ENCODE measurements at places on chromosomes 1 and 21.

DNA sequence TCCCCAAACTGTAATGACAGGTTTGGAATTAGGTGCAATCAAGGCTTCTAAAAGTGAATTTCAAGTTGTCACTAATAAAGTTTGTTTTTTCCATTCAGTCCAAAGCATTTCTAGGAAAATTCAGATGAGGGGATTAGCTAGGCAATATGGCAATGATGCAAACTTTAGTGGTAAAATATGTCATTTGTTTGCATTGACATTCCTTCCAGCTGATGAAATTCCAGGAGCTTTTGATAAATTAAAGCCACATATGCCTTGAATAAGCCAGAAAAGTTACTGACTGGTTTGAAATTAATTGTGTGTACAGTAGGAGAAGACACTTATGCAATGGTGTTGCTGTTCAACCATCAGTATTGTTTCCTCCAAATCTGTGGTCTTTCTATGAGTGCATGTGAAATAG lies 57.8 kb downstream of the MROH9 start:
- no peak for DNase-seq

- DNase-seq, result no peak
These were observed 73.3 kb upstream of the PAXBP1 start for GRCh38 chr21:32844653-32845436.

DNA sequence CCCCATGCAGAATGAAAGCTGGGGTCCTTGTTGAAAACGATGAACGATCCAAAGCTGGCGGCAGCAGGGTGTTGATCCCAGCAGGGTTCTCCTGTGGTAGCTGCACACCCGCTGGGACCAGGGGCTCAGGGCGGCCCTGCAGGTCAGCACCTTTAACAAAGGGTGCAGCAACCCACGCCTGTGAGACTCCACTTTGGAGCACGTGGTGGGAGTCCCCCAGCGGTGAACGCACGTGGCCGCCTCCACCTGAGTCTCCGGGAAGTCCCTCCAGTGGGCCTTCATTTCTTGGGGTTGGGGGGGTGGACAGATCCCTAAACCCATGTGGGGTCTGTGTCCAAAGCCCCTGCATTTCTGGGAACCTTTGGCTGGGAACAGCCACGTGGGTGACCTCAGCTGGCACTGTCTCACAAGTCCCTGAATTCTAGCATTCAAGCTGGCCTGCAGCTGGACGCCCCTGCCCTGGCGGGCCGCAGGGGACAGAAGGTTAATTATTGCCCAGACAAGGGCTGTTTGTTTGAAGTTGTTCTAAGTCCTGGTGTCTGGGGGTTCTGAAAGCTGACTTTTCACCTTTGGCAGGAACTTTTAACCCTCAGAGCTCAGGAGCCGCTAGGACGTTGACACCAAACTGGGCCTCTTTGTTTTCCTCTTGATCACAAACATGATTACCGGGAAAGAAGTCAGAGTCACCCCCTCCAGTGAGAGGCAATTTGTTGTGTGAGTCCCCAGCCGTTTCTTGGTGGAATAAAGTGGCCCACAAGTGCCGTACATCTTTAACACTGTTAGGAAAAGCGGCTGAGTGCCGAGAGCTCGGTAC lies 64.5 kb downstream of the COL18A1 start:
- DNase-seq, result peak; percentile 95

DNA sequence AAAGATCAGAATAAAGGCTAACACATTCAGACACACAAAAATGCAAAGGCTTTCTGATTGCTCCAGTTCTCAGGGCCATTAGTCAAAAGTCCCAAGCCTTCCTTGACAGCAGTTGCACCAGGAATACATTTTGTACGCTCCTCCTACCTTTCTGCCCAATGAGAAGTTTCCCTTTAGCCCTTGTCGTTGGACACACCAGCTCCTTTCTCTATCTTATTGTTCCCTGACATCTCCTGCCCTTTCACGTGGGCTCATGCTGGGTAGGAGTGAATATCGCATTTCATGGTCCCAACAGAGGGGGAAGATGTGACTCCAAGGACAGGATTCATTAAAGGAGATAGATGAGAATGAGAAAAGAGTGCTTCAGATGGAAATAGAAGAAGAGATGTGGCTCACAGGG lies 33.5 kb upstream of the IFI16 start:
- DNase-seq, result no peak

- DNase-seq, result no peak
These were observed 37.0 kb upstream of the RXRG start for GRCh38 chr1:165481820-165482532.

DNA sequence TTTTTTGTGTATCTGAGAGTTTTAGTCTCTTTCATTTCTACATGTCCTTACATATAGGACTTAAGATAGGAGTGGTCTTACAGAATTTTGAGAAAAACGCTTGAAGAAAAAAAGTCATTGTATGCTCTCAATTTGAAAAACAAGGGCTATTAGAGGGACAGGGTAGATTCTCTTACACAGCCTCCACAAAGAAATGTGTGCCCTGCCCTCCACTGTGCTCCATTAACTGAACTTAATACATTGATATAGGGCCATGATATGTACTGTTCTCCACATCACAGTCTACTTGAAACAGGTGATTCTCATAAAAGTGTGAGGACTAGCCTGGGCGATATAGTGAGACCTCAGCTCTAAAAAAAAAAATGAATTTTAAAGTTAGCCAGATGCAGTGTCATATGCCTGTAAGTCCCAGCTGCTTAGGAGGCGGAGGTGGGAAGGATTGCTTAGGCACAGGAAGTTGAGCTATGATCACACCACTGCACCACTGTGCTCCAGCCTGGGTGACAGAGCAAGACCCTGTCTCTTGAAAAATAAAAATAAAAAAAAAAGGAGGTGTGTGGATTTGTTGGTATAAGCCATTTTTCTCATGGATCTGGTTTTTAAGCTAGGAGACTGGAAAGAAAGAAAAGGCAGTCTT lies 77.0 kb downstream of the HMCN1 start:
- no peak for DNase-seq

GRCh38 chr1:207872621-207873020 lies 38.3 kb downstream of the CD34 start:
- no peak for DNase-seq

DNA sequence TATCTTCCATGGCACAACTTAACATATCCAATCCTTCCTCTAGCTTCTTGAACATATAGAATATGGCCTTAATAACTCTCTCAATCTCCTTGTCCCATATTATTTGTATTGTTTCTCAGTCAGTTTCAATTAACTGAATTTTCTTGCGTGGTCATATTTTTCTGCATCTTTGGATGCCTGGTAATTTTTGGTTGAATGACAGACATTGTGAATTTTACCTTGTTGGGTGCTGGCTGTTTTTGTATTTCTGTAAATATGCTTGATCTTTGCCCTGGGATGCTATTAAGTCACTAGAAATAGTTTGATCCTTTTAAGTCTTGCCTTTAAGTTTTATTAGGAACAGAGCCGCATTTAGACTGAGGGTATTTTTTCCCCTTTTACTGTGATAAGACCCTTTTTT lies 5.9 kb downstream of the SAMD13 start:
- no peak for DNase-seq

DNA sequence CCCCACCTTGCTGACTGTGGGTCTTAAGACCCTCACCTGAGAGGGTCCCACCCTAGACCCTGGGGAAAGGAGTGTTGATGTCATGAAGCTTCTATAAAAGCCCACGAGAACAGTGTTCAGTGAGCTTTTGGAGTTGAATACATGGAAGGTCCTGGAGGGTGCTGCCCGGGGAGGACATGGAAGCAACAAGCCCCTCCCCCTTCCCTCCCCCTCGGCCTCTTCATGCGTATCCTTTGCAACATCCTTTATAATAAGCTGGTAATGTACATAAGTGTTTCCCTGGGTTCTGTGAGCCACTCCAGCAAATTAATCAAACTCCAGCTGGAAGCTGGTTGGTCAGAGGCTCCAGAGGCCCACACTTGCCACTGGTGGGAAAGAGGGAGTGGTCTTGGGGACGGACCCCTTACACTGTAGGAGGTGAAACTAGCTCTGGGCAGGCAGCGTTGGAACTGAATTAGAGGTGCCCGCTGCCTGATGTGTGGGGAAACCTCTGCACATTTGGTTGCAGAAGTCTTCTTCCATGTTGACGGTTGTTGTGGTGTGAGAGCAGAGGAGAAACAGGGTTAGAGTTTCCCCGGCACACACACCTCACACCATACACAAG lies 14.7 kb upstream of the COL6A1 start:
- no peak for DNase-seq

- no peak for DNase-seq
These were observed 16.3 kb downstream of the URB2 start for GRCh38 chr1:229642376-229642775.

GRCh38 chr21:45178971-45179370 lies 104.6 kb downstream of the ADARB1 start:
- no peak for DNase-seq

DNA sequence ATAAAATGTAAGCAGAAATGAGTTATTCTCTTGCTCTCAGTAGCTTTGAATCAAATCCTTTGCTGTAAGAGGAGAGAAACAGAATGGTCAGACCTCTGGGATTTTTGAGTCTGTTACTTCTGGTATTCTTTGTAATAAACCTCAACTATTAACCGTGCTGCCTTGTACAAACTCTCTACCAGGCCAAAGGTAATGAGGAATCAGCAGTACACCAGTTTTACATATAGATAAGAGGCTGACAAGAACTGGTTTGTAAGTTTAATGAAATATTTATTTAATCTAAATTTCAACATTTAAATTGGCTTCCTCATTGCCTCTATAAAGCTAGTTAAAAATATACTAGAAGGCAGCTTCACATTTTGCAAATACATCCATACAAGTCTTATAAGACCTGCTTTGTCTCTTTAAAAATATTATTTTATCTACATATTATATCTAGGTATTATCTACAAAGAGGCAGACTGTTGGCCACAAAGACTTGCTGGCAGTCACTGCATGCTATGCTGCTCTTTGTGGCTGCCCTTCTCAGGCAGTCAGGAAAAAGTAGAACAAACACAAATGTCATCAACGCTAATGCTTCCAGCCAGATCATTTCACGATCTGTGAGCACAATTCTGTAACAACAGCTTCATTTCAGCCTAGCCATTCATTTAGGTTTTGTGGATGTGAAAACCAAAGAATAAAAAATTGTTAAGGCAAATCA lies 173.0 kb downstream of the GABPA start:
- peak; percentile 85 for DNase-seq

DNA sequence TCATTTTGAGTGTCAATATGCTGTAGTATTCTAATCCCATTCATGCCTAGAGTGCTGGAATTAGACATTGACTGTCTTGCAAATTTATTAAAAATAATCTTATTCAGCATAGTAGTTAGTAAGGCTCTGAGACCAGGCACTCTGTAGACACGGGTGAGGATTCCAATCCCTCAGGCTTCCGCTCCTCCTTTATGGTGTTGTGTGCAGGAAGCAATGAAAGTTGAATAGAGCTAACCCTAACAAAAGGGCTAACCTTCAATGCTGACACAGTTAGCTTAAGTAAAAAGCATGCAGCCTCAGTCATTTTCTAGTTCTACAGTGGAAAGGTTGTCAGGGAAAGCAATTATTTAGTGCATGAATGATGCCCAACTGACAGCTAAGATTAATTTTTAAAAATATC lies 199.6 kb upstream of the SGIP1 start:
- DNase-seq, result no peak

GRCh38 chr1:223747838-223748335 lies 35.5 kb downstream of the CAPN2 start:
- no peak for DNase-seq

DNA sequence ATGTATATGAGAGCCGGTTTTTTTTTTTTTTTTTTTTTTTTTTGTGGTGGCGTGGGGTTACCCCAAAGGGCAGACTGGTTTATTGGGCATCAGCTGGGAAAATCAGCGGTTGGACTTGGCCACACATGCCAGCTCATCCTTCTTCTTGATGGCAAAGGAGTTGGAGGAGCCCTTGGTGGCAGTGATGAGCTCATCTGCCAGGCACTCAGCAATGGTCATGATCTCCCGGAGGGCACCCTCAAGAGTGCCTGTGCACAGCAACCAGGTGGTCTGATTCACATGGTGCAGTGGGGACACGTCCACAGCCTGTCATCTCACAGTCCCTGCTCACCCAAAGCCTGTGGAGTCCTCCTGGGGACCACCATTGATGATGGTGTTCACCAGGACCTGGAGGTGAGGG lies 62.0 kb downstream of the MRPS6 start:
- no peak for DNase-seq

DNA sequence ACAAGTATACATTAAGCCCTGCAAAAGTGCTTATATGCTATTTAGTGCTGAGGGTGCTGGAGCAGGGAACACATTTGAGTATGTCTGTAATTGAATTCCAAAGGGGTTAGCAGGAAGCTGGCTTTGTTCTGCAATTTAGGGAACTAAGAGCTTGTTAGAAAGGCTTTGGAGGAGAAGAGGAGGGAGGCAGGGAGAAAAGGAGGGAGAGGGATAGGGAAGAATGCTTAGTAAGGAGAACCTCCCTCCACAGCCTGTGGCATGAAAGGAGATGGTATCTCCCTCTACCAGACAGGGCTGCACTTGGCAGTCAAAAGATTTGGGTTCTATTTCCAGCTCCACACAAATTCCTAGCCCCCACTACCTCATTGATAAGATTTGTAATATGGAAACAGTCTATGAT lies 217.8 kb downstream of the DAB1 start:
- DNase-seq, result no peak

- peak; percentile 31 for DNase-seq
These were observed 275.2 kb upstream of the NEGR1 start for GRCh38 chr1:72557446-72558049.

- DNase-seq, result no peak
These were observed 833.3 kb downstream of the LTN1 start for GRCh38 chr21:28159396-28159795.

GRCh38 chr1:17683598-17683997 lies 71.5 kb upstream of the ACTL8 start:
- no peak for DNase-seq

DNA sequence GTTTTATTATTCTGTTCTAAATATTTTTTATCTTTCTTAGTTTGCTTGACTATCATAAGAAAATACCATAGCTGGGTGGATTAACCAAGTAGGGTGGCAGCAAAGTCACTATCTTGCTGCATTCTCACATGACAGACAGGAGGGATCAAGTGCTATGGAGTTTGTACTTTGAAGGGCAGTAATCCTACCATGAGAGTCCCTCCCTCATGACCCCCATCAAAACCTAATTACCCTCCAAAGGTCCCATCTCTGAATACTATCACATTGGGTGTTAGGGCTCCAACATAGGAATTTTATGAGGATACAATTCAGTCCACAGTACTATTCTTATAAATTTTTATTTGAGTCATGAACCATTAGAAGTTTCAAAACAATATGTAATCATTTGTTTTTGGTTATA lies 388.5 kb upstream of the B3GALT2 start:
- DNase-seq, result no peak

- peak; percentile 93 for DNase-seq
These were observed 293.6 kb downstream of the PTPRC start for GRCh38 chr1:198932351-198932991.

Measured in pons (tissue), 1 donor.